ENCODE measurements at places on chromosomes 5 and 9. TPM values are rescaled to one million over a fixed set of nuclear protein-coding genes. Genes with fewer than 3 reads are reported as not detected.

DNA sequence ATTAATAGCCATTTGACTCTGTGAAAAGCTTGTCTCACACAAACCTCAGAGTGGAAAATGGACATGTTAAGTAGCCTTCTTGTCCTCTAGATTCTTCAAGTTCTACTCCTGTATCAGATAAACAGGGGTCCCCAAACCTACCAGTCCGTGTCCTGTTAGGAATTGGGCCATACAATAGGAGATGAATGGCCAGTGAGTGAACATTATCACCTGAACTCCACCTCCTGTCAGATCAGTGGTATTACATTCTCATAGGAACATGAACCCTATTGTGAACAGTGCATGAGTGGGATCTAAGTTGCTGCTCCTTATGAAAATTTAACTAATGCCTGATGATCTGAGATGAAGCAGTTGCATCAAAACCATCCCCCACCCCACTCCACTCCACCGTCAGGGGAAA, 136.3 kb downstream of the TMEM232 start:
- H3K4me3 ChIP-seq = no peak overlapping the region
- no peaks in the 10 kb centered on the region for H3K27me3 ChIP-seq
- H3K27ac ChIP-seq = no peak overlapping the region
- H3K4me1 ChIP-seq = no peaks in the 10 kb centered on the region
- no peaks in the 10 kb centered on the region for H3K36me3 ChIP-seq

- H3K4me3 ChIP-seq = no peak overlapping the region
- peaks cover 31% of the 10 kb centered on the region for H3K36me3 ChIP-seq
- no peaks in the 10 kb centered on the region for H3K27me3 ChIP-seq
- no peak for DNase-seq
- H3K27ac ChIP-seq = no peak overlapping the region
- peaks cover 14% of the 10 kb centered on the region for H3K4me1 ChIP-seq
Observed at GRCh38 chr5:136033848-136034247, 5.1 kb downstream of the TGFBI start.

DNA sequence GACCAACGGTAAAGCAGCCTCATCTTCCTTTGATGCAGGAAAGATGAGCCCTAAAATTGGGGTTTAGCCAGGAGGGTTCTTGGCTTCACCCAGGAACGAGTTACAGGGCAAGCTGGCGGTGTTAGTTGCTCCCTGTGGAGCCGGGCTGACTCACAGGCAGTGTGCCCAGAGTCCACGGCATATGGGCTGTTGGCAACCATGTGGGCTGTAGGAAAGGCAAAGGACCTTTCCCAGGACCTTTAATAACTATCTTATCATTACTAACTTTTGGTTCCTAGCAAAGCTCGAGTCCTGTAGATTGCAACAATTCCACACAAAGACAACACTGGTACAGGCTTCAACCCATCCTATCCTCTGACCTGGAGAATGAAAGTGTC, 29.8 kb upstream of the CLPTM1L start:
- H3K27me3 ChIP-seq = peaks cover 8% of the 10 kb centered on the region
- H3K27ac ChIP-seq = no peak overlapping the region
- no peak overlapping the region for H3K4me3 ChIP-seq

DNA sequence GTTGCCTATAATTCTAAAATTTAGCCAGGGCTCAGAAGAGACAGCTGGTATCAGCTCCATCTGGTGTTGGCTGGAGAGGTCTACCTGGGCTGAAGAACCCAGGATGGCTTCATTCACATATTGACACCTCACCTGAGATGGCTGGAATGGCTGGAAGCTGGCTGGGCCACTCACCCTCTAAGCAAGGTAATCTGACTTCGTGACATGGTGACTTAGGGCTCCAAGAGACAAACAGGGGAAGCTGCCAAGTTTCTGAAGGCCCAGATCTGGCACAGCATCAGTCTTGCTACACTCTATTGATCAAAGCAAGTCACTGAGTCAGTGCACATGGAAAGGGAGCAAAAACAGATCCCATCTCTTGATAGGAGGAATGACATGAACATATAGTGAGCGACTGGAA, 102.3 kb downstream of the EPB41L4A start:
- no peaks in the 10 kb centered on the region for H3K27me3 ChIP-seq
- H3K4me3 ChIP-seq = no peak overlapping the region
- no peaks in the 10 kb centered on the region for H3K36me3 ChIP-seq
- no peak for DNase-seq
- no peaks in the 10 kb centered on the region for H3K4me1 ChIP-seq

DNA sequence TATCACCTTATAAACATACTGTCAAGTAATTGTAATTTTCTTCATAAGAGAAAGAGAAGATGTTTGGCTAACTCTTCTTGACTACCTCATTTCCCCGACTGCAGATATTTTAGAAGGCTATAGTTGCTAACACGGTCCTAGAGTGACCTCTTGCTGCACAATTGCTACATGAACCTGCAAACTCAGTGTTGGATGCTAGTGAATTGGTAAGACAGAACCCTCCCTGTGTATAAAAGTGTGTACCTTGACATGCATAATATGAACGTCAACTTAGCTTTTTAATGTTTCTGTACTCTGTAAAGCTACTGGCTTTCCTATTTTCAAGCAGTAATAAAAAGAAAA, 46.7 kb upstream of the CER1 start:
- no peaks in the 10 kb centered on the region for H3K27me3 ChIP-seq
- H3K27ac ChIP-seq = no peak overlapping the region
- DNase-seq = peak; percentile 18
- H3K36me3 ChIP-seq = no peaks in the 10 kb centered on the region
- no peak overlapping the region for H3K4me3 ChIP-seq

GRCh38 chr9:121434969-121435368, 64.7 kb downstream of the GGTA1 start:
- DNase-seq = peak; percentile 47
- H3K27me3 ChIP-seq = peaks cover 2% of the 10 kb centered on the region
- H3K27ac ChIP-seq = no peak overlapping the region
- no peak overlapping the region for H3K4me3 ChIP-seq
- no peaks in the 10 kb centered on the region for H3K4me1 ChIP-seq

GRCh38 chr5:72854419-72854818, 38.0 kb downstream of the TNPO1 start:
- peaks cover 8% of the 10 kb centered on the region for H3K36me3 ChIP-seq
- DNase-seq = no peak
- no peak overlapping the region for H3K4me3 ChIP-seq
- no peak overlapping the region for H3K27ac ChIP-seq
- peaks cover 7% of the 10 kb centered on the region for H3K4me1 ChIP-seq

DNA sequence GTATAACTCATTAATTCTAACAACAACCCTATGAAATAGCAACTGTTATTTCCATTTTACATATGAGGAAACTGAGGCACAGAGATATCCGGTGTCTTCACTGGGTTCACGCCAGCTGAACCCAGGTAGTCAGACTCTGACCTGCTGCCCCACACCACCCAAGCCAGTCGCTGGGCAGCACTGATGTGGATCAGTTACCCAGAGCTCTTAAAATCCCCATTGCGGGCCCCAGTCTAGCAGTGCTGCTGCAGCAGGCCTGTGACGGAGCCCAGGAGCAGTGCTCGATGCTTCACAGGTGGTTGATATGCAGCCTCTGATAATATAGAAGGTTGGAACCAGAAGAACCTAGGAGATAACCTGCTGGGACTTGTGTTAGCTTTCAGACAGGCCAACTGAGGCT, 24.3 kb downstream of the PTPA start:
- no peak overlapping the region for H3K4me3 ChIP-seq
- no peak for DNase-seq
- H3K4me1 ChIP-seq = peaks cover 24% of the 10 kb centered on the region
- no peak overlapping the region for H3K27ac ChIP-seq
- no peaks in the 10 kb centered on the region for H3K27me3 ChIP-seq

DNA sequence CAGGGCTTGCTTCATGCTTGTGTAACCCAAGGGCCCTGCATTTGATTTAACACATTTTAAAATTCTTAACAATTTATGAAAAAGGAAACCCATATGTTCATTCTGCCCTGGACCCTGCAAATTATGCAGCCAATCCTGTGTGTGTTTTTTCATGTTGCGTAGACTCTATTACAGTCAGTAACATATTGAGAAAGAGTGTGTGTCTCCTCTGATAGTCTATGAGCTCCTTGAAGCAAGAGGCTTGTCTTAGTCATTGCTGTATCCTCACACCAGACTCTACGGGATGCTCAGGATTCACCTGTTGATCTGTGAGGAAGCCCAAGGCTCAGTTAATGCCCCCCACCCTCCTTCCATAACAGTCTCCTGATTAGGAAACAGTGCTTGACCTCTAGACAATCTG, 177.3 kb upstream of the DMAC1 start:
- H3K27ac ChIP-seq = no peak overlapping the region
- H3K27me3 ChIP-seq = no peaks in the 10 kb centered on the region
- H3K4me1 ChIP-seq = no peaks in the 10 kb centered on the region
- H3K36me3 ChIP-seq = no peaks in the 10 kb centered on the region

DNA sequence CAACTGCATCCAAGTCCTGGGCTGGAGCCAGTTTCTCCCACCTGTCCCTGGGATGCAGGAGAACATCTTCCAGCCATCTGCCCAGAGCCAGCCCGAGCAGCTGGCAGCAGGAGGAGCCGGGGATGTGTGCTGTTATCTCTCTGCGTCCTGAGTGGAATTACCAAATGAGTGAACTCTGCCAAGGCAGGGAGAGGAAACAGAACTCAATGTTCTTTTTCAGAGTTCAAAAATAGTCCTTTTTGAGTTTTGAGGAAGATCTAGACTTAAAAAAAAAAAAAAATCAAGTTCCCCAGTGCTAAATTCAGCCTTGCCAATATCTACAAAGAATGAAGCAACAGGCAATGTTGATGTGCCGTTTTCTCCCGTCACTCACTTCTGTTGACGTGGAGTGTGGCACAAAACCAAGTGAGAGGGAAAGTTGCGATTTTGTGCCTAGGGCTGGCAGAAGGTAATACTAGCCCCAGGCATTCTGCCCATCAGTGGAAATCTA, 56.2 kb downstream of the TMOD1 start:
- no peak for DNase-seq
- no peak overlapping the region for H3K4me3 ChIP-seq
- H3K27me3 ChIP-seq = peaks cover 3% of the 10 kb centered on the region
- no peaks in the 10 kb centered on the region for H3K36me3 ChIP-seq

GRCh38 chr5:133610489-133611356, 1.6 kb downstream of the FSTL4 start:
- no peak overlapping the region for H3K4me3 ChIP-seq
- H3K27me3 ChIP-seq = peaks cover 27% of the 10 kb centered on the region
- DNase-seq = peak; percentile 47
- H3K4me1 ChIP-seq = no peaks in the 10 kb centered on the region
- H3K27ac ChIP-seq = no peak overlapping the region

DNA sequence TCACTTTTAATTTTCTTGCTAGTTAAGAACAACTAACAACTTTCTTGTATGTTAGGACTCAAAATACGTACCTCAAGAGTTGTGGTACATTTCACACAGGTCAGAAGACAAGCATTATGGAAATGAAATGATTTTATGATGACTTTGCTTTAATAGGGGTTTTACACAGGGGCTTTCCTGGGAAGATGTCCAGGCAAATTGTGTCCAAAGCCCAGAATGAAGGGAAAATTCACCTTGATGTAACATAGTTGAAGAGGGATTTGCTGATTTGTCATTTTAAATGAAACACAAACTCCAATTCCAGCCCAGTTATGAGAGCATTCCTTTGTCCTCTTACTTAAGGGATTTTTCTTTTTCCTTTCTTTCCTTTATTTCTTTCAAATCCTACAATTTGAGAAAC, 89.2 kb downstream of the ARL15 start:
- DNase-seq = no peak
- H3K27me3 ChIP-seq = no peaks in the 10 kb centered on the region
- no peak overlapping the region for H3K27ac ChIP-seq
- H3K36me3 ChIP-seq = no peaks in the 10 kb centered on the region
- peaks cover 3% of the 10 kb centered on the region for H3K4me1 ChIP-seq
- H3K4me3 ChIP-seq = no peak overlapping the region

- no peak overlapping the region for H3K27ac ChIP-seq
- H3K4me3 ChIP-seq = no peak overlapping the region
- no peak for DNase-seq
- H3K27me3 ChIP-seq = no peaks in the 10 kb centered on the region
Observed at GRCh38 chr5:24368115-24368514, 276.7 kb downstream of the CDH10 start.

DNA sequence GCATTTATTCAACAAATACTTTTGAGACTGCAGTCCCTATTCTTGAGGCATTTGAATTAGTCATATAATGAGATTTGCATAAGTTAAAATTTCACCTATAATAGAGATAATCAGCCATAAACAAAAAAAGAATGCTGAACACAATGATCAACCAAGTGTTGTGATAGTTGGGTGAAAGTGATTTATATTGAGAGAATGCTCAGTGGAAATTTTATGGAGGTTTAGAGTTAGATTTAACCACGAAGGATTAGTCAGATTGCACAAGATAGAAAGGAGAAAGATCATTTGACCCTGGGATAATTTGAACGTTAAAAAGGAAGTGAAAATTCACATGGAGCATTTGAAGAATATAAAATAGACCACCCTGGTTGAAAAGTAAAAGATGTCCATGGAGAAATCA, 356.2 kb downstream of the NPR3 start:
- H3K36me3 ChIP-seq = no peaks in the 10 kb centered on the region
- no peak for DNase-seq
- H3K27me3 ChIP-seq = no peaks in the 10 kb centered on the region

- H3K36me3 ChIP-seq = peaks cover 7% of the 10 kb centered on the region
- no peak overlapping the region for H3K4me3 ChIP-seq
- peak; percentile 94 for DNase-seq
- H3K27me3 ChIP-seq = no peaks in the 10 kb centered on the region
- peak overlapping the region; percentile 70 for H3K27ac ChIP-seq
- H3K4me1 ChIP-seq = peaks cover 48% of the 10 kb centered on the region
Observed at GRCh38 chr5:134547579-134547978, 22.1 kb downstream of the JADE2 start.

GRCh38 chr5:73117088-73117740, 3.2 kb upstream of the TMEM171 start:
- peaks cover 17% of the 10 kb centered on the region for H3K4me1 ChIP-seq
- H3K27ac ChIP-seq = no peak overlapping the region
- H3K27me3 ChIP-seq = no peaks in the 10 kb centered on the region
- no peak overlapping the region for H3K4me3 ChIP-seq

GRCh38 chr5:75052192-75053053, at the start of gene GCNT4:
GCNT4 (minus strand) TSS chr5:75052558; CDS start chr5:75030037, 22,521 bp downstream.
- H3K4me3 ChIP-seq = peak within 1 kb of the TSS; percentile 73
- DNase-seq = peak; percentile 41
- H3K4me1 ChIP-seq = peaks cover 16% of the 10 kb centered on the region

GRCh38 chr5:126220725-126221124, 202.5 kb upstream of the GRAMD2B start:
- H3K27me3 ChIP-seq = no peaks in the 10 kb centered on the region
- H3K4me3 ChIP-seq = no peak overlapping the region
- no peaks in the 10 kb centered on the region for H3K36me3 ChIP-seq
- DNase-seq = no peak

The ACTBL2 gene
- under 0.01 TPM for total RNA-seq

The DRD1 gene
- total RNA-seq = 2.6 TPM

The ACSL6 gene
- 0.26 TPM for total RNA-seq

The GSN gene
- total RNA-seq = 326 TPM

The PITX1 gene
- total RNA-seq = 3.1 TPM

The TTC39B gene
- 12.1 TPM for total RNA-seq

The SPINK4 gene
- total RNA-seq = not detected

The TAF11L5 gene
- total RNA-seq = not detected

The RUFY1 gene
- total RNA-seq = 78.3 TPM

The PCDHB6 gene
- total RNA-seq = 0.26 TPM

The MZB1 gene
- not detected for total RNA-seq

The PCDHB2 gene
- total RNA-seq = 4.6 TPM
